A549 treated with Hydrocortisone at 1 μM for 4 hours (cell line): ENCODE measurements at places on chromosomes 7 and 10. TPM values are rescaled to one million over a fixed set of nuclear protein-coding genes. Genes with fewer than 3 reads are reported as not detected.

The SEMA3E gene
- 1.4 to 2.7 TPM (median 2.3 TPM) in 5 replicates for total RNA-seq

The ZNF438 gene
- 1.6 to 1.9 TPM (median 1.7 TPM) in 5 replicates for total RNA-seq

The CALML3 gene
- total RNA-seq: not detected in 5 replicates

The NPFFR1 gene
- total RNA-seq: not detected in 5 replicates

The SAP25 gene
- total RNA-seq: 0.18 to 0.85 TPM (median 0.21 TPM) in 4 of 5 replicates, not detected in the other

The CALHM1 gene
- not detected in 5 replicates for total RNA-seq

The CPA1 gene
- total RNA-seq: not detected in 5 replicates

The SEM1 gene
- 321 to 573 TPM (median 358 TPM) in 5 replicates for total RNA-seq

The PRPF18 gene
- 17.5 to 25.8 TPM (median 18.9 TPM) in 5 replicates for total RNA-seq
